ENCODE measurements at places on chromosomes 12 and 14.

GRCh38 chr12:69897744-69898143 lies 72.7 kb downstream of the MYRFL start:
- DNase-seq: no peak

DNA sequence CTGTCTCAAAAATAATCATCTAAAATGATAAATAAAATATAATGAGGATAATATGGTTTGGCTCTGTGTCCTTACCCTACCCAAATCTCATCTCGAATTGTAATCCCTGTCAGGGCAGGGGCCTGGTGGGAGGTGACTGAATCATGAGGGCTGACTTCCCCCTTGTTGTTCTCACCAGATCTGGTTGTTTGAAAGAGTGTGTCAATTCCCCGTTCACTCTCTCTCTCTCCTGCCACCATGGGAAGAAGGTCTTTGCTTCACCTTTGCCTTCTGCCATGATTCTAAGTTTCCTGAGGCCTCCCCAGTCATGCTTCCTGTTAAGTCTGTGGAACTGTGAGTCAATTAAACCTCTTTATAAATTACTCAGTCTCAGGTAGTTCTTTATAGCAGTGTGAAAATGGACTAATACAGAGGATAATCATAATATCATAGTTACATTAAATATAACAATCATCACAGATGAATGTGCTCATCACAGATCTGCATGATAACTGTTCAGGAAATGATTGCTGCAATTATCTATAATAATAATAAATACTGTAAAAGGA lies 12.6 kb downstream of the EFCAB11 start:
- DNase-seq: no peak

GRCh38 chr14:95290021-95290420 lies 29.7 kb downstream of the CLMN start:
- DNase-seq: no peak

GRCh38 chr14:43356979-43357545 lies 1150.0 kb downstream of the FSCB start:
- no peak for DNase-seq

DNA sequence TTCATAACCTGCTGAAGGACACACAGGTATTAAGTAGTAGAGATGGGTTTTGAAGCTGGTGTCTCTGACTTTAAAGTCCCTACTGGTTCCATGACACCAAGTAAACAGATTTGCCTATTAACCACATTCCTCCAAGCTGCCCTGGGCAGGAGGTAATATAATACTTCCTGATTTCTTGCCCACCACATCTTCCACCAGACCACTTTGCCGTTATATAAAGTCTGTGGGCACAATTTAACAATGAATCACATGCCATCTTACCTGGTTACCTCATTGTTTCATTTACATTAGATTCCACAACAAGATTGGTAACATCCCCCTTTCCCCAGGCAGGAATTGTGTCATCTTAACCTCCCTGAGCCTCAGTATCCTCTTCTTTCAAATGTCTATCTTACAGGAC lies 900 bp upstream of the LRRC23 start:
- DNase-seq: no peak

DNA sequence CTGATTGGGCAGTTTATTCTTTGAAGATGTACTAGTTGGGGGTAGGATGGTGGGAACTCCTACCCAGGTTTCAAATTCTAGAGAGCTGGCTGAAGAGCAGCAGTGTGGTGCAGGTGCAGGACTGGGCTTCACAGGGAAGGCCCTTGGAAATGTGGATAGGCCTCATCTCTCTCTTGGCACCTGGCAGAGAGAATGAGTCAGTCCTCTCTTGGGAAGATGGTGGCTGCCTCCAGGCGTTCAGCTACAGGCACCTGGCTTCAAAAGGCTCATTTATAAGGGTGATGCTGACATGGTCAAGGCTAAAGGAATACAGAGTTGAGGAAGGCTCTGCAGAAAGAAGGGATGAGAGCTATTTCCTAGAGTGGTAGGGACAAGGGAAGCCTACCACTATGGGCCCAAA lies 179.7 kb upstream of the VASH1 start:
- no peak for DNase-seq

DNA sequence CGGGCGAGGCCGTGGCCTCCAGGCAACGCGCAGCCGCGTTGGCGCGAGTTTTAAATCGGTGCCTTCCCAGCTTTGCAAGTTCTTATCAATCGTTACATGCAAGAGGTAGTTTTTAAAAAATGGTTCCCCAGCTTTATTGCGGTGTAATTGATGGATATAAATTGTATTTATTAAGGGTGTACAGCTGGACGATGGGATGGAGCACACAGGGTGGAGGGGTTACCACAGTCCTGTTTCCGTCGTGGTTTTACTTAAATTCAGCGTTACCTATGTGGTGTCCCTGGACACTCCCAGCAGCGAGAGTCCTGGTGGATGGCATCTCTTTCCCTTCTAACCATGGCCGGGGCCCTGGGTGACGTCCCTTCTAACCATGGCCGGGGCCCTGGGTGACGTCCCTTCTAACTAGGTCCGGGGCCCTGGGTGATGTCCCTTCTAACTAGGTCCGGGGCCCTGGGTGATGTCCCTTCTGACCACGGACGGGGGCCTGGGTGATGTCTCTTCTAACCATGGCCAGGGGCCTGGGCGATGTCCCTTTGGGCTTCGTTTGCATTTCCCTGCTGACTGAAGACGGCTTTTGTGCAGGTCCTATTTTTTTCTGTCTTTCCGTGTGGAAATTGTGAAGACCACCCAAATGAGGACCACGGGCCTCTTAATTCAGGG lies 97.9 kb downstream of the TNFAIP2 start:
- no peak for DNase-seq

GRCh38 chr14:68630081-68630571 lies 162.7 kb downstream of the ZFP36L1 start:
- DNase-seq: no peak

GRCh38 chr12:84594157-84594556 lies 318.4 kb downstream of the SLC6A15 start:
- DNase-seq: no peak

DNA sequence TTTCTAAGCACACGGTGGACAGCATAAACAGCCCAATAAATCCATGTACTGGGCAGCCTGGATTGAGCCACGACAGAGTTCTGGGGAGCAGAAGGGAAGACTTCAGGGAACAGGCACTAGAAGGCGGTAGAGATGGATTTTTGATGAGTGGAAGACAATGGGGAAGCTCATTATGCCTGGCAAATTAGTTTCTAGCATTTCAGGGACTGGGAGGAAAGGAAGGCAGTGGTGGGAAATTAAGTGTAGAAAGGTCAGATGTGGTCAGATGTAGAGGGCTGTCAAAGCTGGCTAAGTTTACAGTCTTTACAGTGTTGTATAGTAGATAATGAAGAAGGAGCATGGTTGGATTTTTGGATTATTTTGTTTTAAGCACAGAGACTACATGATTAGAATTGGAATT lies 9.2 kb downstream of the EGLN3 start:
- no peak for DNase-seq
